T-helper 9 cell (primary cell): ENCODE measurements at places on chromosomes 4 and X.

DNA sequence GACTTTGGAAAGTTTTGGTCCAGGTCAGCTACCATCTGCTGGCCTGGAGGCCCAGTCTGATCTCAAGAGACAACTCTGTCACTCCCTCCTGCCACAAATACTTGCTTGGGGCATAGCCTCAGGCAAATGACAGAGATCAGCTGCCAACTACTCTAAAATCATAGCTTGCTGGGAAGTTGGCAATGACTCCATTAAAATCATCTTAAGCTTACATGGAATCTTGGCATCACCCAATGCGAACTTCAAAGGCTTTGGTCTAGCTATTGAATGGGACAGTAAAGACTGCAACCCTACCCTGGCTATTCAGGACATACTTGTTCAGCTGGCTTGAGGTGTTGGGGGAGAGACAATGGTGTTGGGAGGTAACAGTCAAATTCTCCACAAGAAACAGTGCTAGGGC is 7.0 kb upstream of the USO1 start:
- DNase-seq = no peak

- peak; percentile 55 for DNase-seq
Observed at GRCh38 chr4:77852892-77853495, 9.6 kb upstream of the MRPL1 start.

GRCh38 chrX:131617182-131617581 is 73.3 kb downstream of the OR13H1 start:
- DNase-seq = no peak

DNA sequence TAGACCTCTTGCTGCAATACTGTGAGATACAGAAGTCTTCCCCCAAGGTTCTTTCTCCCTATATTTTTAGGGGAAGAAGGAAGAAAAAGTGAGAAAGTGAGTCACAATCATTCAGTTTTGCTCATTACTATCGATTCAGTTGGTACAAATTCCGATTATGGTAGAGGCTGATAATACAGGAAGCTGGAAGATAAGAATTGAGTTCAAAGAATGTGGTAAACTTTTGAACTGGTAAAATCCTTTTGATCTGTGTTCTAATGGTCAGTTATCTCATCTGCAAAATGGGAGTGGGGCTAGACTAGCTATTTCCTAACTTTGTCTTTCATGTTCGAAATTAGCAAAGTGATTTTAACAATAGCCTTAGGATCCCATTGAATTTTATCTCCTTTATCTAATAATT is 101.4 kb upstream of the FAT1 start:
- DNase-seq = no peak

GRCh38 chr4:158496030-158496741 is 25.5 kb upstream of the RXFP1 start:
- no peak for DNase-seq
